ENCODE measurements at places on chromosomes 3 and 15.

DNA sequence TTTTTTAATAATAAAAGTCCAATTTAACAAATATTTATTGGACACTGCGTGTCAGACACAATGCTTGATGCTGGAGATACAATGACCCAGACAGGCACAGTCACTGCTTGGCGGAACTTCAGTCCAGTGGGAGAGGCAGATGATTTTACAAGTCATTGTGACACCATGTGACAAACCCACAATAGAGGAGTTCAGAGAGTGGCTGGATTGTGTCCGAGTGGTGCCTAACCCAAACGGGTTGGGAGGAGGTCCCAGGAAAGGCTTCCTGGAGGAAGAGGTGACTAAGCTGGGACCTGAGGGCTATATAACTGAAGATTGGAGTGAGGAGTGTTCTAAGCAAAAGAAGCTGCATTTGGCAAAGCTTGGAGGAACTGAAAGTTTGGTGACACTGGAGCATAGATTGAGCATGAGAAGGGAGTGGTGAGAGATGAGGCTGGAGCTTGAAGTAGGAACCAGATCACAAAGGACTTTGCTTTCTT, 41.4 kb downstream of the CRTC3 start:
- no peak for DNase-seq

- peak; percentile 70 for DNase-seq
Measured at GRCh38 chr3:120418866-120419490, 31.8 kb downstream of the FSTL1 start.

DNA sequence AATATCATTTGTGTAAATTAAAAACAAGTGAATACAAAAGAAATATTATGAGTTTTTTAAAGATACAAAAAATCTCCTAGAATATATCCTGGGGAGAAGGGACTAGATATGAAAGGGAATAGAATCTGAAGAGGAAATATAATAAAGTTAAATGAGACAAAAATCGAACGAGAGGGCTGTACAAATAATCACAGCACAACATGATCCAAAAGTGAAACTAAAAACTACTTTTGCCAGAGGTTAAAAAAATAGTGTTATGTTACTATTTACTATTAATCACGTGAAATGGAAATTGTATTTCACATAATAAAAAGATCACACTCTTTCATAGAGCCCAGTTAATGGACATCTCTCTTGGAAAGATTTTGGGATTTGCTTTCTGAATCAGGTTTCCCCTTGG, 28.6 kb downstream of the CGGBP1 start:
- no peak for DNase-seq

DNA sequence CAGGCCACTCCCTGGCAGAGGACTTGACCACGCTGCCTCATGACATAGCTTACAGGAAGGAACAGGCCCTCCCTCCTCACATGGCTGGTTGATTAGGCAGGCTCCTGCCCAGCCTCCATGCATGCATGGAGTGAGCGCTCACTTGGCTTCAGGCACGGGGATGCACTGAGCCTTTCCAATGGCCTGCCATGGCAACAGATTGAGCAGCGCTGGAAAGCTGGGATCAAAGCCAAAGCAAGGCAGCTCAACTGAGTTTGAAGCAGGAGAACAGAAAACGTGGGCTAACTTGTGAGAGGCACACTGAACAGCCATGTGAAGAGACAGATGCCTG, 5.9 kb upstream of the GRAMD2A start:
- peak; percentile 88 for DNase-seq

- DNase-seq: peak; percentile 67
Measured at GRCh38 chr3:45509038-45509767, 85.3 kb upstream of the LIMD1 start.

DNA sequence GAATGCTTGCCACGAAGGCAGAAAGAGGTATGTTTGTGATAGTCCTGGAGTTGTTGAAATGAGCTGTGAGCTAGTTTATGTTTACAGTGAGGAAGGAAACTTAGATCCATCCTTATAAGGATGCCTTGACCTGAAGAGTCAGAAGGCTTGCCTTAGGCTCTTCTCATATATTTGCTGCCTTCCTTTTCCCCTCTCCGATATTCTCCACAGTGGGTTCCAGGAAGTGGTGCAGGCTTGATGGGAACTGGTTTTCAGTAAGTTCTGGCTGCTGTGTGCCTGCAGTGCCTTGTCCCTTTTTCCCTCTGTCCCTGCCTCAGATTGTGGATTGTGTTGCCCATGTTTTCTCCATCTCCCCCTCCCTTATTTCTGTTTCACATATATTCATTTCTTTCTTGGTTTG, 287.3 kb upstream of the UBE2E1 start:
- DNase-seq: peak; percentile 9

DNA sequence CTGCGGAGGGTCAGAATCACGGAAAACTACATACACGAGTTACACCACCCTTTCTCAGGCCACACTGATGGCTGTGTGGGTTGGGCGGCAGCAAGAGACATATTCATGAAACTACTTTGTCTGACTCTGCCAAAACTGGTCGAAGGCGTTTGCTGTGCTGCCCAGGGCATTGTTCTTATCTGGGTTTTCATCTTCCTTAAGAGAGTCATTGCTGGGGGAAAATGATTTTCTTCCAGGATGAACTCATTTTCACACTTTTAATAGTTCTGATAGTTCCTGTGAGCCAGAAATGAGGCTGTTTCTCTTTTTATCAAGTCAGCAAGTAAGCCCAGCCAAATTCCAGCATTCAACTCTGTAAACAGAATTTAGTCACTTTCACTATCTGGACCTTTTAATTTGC, 47.6 kb downstream of the TRIM71 start:
- DNase-seq: peak; percentile 14

DNA sequence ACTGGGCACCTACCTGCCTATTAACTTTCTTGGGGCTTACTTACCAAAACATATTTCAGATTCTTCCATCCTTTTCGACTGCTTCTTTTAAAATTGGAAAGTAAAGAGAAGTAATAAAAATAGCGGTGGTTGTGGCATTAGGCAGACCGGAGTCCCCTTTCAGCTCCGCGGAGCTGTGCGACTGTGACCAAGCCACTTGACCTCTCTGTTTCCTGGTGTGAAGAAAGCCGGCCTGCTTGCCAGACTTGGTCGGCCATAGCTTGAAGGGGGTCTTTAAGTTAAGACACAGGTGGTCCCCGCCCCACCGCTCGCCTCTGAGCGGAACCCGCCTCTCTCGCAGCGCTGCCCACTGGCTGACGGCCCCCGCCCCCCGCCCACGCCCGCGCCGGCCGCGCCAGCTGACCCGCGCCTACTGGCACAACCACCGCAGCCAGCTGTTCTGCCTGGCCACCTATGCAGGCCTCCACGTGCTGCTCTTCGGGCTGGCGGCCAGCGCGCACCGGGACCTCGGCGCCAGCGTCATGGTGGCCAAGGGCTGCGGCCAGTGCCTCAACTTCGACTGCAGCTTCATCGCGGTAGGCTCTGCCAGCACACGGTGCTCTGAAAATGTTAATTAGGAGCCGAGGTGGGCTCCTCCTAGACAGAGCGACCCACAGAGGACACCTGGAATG, 18.3 kb downstream of the NOX5 start:
- DNase-seq: no peak

DNA sequence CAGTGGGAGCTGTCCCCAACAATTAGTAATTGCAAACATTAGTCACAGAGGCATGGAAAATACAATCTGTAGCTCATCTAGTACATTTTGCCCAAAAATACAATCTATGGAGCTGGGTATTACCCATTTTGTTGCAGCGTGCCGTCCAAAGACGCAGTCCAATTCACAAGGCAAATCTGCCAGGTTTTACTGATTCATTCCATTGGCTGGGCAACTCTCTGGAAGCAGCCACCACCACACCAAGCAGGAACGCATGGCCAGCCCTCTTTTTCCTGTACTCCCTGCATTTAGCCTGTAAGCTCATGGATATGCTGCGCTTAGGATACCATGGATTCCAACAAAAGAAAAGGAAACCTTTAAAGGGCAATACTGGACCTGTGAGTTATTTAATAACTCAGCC, 60.5 kb upstream of the ARRDC4 start:
- no peak for DNase-seq

DNA sequence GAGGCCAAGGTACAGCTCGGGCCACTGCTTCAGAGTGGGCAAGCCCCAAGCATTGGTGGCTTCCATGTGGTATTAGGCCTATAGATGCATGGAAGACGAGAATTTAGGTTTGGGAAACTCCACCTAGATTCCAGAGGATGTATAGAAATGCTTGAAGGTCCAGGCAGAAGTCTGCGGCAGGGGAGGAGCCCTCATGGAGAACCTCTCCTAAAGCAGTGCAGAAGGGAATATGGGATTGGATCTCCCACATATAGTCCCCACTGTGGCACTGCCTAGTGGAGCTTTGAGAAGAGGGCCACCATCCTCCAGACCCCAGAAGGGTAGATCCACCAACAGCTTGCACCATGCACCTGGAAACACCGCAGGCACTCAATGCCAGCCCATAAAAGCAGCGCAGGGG, 48.1 kb upstream of the XXYLT1 start:
- DNase-seq: no peak

DNA sequence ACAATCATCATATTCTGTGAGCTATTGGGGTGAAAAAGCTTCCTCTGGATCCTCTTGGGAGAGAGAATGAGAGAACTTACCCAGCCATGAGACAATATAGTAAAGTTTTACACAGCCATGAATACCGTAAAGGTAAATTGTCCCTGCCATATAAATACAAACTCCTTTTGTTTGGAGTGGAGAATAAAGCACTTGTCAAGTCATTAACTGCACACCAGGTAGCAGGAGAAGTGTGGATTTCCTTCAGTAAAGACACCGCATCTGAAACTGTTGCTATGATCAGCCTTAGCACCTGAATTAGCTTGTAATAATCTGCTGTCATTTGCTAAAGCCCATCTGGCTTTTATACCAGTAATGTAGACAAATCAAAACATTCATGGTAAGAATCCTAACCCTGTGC, 336.6 kb upstream of the SLCO3A1 start:
- DNase-seq: no peak

DNA sequence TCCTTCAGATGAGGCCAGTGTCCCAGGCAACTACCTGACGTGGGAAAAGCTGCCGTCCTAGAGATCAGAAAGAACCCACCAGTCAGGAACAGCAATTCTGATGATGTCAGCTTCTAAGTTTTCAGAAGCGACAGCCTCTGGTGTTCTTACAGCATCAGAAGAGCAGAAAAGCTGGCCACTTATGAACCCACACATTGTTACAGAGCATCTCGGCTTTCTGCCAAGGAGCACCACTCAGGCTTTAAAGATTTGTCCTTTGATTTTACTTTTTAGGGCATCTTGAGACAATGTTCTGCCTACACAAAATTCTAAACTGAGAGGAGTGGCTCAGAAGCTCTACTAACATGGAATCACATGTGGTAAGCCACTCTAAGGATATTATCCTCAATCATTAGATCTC, 49.7 kb upstream of the BOC start:
- no peak for DNase-seq

GRCh38 chr15:55239440-55240124, 42.8 kb upstream of the RSL24D1 start:
- no peak for DNase-seq

DNA sequence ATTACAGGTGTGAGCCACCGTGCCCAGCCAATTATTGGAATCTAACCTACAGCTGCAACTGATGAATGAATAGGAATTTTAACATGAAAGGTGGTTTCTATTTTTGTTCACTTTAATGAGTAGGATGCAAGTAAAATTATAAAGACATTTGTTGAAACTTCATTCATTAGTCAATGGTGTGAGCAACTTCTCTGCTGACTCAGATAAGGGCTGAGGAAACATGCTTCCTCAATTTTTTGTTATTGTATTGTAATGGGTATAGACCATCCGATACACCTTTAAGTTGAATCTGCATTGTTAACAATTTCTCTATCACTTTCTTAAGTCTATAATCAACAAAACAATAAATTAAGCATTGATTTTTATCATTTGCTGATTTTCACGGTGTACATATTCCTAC, 127.8 kb downstream of the STAG1 start:
- DNase-seq: no peak

GRCh38 chr3:195692781-195693427, 27.9 kb upstream of the MUC20 start:
- no peak for DNase-seq

GRCh38 chr3:45441584-45442310, 53.4 kb downstream of the LARS2 start:
- no peak for DNase-seq

DNA sequence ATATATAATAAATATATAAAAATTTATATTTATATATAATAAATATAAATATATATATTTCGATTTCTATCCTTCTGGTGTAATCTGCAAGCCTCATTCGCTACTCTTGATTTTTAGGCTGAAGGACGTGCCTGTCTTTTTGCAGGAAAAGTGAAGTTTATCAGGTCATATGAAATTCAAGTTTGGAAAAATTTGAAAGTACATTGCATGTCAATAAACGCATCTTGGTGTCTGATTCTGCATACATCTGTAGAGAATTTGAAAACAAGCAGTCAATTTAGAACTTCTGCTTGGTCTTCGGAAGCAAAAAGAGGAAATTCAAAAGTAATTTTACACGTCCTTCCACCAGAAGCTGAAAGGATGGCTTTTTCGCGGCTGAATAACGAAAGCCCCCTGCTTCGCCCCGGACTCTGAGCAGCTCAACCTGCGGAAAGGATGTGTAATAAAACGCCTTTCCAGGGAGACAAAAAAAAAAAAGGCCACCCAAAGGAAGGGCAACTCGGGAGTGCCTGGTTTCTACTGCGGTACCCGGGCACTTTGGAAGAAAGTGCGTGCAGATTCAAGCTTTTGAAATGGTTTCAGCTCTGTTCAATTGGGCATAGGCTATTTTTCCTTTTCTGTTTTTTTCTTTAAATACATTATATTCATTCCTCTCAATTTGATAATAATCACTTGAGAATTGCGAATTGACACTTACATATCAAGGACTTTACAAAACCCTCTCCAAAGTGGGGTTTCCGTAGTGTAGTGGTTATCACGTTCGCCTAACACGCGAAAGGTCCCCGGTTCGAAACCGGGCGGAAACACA, 1.5 kb upstream of the MYNN start:
- peak; percentile 88 for DNase-seq

DNA sequence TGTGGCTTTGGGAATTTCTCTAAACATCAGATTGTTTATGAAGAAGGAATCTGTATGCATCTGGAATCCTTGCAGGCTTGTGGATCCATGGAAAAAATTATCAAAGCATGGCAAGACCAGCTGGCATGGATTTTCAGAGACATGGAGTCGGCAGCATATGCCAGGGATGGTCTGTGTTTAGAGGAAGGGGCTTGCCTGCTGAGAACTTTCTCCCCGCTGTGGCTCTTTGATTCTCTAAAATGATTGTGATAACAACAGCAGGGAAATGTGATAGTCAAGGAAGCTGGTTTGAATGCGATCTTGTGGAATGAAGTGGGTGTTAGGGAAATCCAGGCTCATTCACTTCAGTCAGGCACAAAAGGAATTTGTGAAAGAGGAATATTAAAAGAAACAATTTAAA, 245.7 kb upstream of the THRB start:
- no peak for DNase-seq

- DNase-seq: peak; percentile 90
Measured at GRCh38 chr3:28940530-28940929, 340.3 kb upstream of the RBMS3 start.

- DNase-seq: no peak
Measured at GRCh38 chr3:186628756-186629155, 11.4 kb upstream of the FETUB start.

Data from fibroblast of pulmonary artery (primary cell).